Vagina (tissue), 2 donors: ENCODE measurements at places on chromosomes 6 and 20.

DNA sequence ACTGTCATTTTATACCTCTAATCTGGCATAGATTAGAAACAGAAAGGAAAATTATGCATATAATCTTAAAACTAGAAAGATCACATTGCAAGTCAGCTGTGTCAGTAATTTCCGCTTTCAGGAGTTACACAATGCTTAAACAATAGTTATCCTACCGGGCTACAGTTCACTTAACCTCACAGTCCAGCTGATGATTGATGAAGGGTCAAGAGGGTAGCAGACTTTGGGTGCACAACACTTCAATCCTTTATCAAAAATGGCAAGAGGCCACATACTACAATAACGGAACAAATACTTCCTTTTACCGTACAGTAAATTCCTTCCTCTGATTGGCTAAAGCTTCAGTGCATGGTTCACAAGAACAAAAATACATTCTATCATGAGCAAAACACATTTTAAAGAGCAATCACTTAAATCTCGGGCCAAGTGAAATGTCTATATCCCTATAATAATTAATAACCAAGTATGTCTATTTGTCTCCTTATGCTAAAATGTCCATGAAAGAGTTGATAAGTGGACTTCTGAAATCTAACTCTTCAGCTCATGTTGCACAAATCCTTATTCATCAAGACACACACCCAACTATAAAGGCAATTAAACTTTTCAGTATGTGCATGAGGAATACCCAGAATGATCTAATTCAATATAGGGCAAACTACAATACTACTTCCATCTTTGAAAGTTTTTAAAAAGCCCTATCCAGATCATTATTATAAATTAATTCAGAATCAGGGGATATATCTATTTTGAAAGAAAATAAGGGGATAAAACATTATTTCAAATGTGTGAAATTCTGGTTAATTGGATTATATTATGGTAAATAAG lies 76.8 kb downstream of the HIVEP2 start:
- peaks cover 20% of the 10 kb centered on the region for H3K4me1 ChIP-seq
- H3K27ac ChIP-seq, result no peak overlapping the region
- no peak for DNase-seq
- H3K27me3 ChIP-seq, result no peaks in the 10 kb centered on the region
- no peaks in the 10 kb centered on the region for H3K36me3 ChIP-seq

GRCh38 chr20:16317445-16318362 lies 255.5 kb downstream of the KIF16B start:
- no peak overlapping the region for H3K4me3 ChIP-seq
- no peak overlapping the region for H3K27ac ChIP-seq
- no peaks in the 10 kb centered on the region for H3K4me1 ChIP-seq
- H3K27me3 ChIP-seq, result no peaks in the 10 kb centered on the region
- H3K36me3 ChIP-seq, result no peaks in the 10 kb centered on the region
- DNase-seq, result no peak

- H3K27ac ChIP-seq, result no peak overlapping the region
- H3K27me3 ChIP-seq, result no peaks in the 10 kb centered on the region
- H3K4me3 ChIP-seq, result no peak overlapping the region
- H3K36me3 ChIP-seq, result no peaks in the 10 kb centered on the region
- DNase-seq, result no peak
Measured at GRCh38 chr6:93388070-93388469, 31.3 kb downstream of the EPHA7 start.

- no peak overlapping the region for H3K27ac ChIP-seq
- no peaks in the 10 kb centered on the region for H3K27me3 ChIP-seq
- no peak overlapping the region for H3K4me3 ChIP-seq
- no peak for DNase-seq
- no peaks in the 10 kb centered on the region for H3K36me3 ChIP-seq
Measured at GRCh38 chr6:135540207-135540840, 42.8 kb upstream of the AHI1 start.

DNA sequence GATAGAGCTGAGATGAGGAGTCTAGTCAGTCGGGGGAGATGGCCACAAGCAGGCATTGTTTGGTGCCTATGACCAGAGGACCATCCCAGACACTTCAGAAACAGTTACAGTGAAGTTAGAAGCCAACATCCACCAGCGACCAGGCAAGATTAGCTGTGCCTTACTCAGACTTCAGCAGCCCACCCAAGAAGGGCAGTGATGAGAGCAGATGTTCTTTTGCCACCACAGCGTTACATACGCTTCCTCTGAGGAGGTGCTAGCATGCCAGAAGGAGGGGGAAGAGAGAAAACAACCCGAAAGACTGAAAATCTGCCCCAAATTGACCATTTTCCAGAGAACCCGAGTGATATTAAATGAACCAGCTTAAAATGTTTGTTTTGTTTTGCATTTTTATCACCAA lies 186.8 kb downstream of the PRL start:
- H3K27me3 ChIP-seq, result no peaks in the 10 kb centered on the region
- no peak overlapping the region for H3K27ac ChIP-seq
- H3K4me3 ChIP-seq, result no peak overlapping the region

GRCh38 chr6:33571637-33572316 lies 8.3 kb downstream of the BAK1 start:
- H3K27me3 ChIP-seq, result no peaks in the 10 kb centered on the region
- no peak for DNase-seq
- H3K4me3 ChIP-seq, result peak overlapping the region; percentile 72
- peak overlapping the region; percentile 90 for H3K27ac ChIP-seq

DNA sequence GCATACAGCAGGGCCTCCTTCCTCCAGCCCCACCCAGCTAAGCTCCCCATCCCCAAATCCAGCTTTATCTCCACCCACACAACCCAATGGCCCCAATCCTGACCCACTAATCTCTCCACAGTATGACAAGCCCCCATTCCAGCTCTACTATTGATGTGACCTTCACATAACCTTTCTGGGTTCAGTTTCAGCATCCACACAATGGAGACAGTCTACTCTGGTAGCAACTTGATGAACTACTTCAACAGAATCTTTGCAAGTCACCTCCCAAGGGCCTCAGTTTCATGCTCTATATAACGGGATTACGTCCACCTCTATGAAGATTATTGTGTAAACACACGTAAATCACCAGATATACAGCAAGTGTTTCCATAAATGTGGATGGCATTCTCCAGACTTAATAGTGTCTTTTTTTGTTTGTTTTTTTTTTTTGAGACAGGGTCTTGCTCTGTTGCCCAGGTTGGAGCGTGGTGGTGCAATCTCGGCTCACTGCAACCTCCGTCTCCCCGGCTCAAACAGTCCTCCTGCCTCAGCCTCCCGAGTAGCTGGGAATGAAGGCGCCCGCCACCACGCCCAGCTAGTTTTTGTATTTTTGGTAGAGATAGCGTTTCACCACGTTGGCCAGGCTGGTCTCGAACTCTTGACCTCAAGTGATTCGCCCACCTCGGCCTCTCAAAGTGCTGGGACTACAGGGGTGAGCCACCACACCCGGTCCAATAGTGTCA lies 1.4 kb downstream of the AHCY start:
- no peaks in the 10 kb centered on the region for H3K27me3 ChIP-seq
- H3K4me3 ChIP-seq, result peak overlapping the region; percentile 80
- DNase-seq, result no peak
- H3K36me3 ChIP-seq, result no peaks in the 10 kb centered on the region
- peak overlapping the region; percentile 91 for H3K27ac ChIP-seq
- H3K4me1 ChIP-seq, result peaks cover 22% of the 10 kb centered on the region

DNA sequence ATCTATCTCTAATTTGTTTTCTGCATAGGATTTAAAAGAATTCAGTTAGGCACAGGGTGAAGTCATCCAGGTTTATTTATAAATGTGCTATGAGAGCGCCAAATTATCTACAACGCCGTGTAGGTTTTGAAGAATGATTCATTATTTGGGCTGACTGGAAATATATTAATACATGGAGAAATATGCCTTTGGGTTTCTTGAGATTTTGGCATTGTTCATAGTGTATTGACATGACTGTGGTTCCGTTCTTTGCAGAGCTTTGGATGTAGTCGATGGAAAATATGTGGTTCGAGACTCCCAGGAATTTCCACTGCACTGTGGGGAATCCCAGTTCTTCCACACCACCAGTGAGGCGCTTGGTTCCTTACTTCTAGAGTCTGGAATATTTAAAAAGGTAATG lies 90.9 kb downstream of the CRYBG1 start:
- no peak overlapping the region for H3K27ac ChIP-seq
- DNase-seq, result no peak
- H3K4me1 ChIP-seq, result no peaks in the 10 kb centered on the region
- no peaks in the 10 kb centered on the region for H3K27me3 ChIP-seq
- no peak overlapping the region for H3K4me3 ChIP-seq

- H3K36me3 ChIP-seq, result no peaks in the 10 kb centered on the region
- H3K4me1 ChIP-seq, result no peaks in the 10 kb centered on the region
- peak; percentile 74 for DNase-seq
- no peak overlapping the region for H3K4me3 ChIP-seq
- H3K27ac ChIP-seq, result no peak overlapping the region
Measured at GRCh38 chr20:59631751-59632540, 27.6 kb downstream of the PHACTR3 start.

DNA sequence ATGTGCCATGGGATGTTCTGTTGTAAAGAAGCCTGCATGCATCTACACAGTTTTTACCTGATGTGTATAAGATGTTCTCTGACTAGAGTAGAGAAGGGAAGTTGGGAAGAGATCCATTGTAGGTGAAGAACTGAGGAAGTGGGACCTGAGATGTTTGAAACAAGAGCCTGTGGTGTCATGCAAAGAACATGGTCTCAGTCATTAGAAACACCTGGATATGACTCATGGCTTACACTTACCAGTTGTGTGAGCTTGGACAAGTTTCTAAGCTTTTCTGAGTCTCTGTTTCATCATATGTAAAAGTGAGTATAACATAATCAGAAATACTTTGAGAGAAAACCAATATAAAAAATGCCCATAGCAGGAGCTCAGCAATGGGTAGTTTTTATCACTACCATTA lies 51.9 kb upstream of the SEC63 start:
- no peak overlapping the region for H3K4me3 ChIP-seq
- H3K27ac ChIP-seq, result no peak overlapping the region
- no peaks in the 10 kb centered on the region for H3K36me3 ChIP-seq
- H3K4me1 ChIP-seq, result no peaks in the 10 kb centered on the region
- DNase-seq, result no peak

DNA sequence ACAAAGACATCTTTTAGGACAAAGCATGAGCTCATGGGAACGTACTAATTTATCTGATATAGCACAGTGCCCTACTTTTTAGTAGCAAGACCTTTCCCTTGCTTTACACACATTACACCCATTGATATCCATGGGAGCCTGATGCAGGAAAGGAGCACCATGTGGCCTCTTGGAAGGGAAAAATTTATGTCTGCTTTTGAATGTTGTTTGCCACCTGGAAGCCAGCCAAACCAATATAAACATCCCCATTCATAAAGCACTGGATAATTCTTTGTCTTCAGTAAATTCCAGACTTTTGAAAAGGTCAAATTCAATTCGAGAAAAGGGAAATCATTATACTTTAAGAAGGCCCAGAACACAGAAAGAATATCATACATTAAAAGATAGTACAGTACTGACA lies 152.3 kb upstream of the BEND6 start:
- no peaks in the 10 kb centered on the region for H3K36me3 ChIP-seq
- no peak overlapping the region for H3K27ac ChIP-seq
- no peaks in the 10 kb centered on the region for H3K27me3 ChIP-seq
- peaks cover 26% of the 10 kb centered on the region for H3K4me1 ChIP-seq
- H3K4me3 ChIP-seq, result no peak overlapping the region

GRCh38 chr6:95143408-95144180 lies 433.7 kb upstream of the MANEA start:
- H3K4me3 ChIP-seq, result no peak overlapping the region
- H3K36me3 ChIP-seq, result no peaks in the 10 kb centered on the region
- H3K27me3 ChIP-seq, result no peaks in the 10 kb centered on the region
- H3K4me1 ChIP-seq, result no peaks in the 10 kb centered on the region
- H3K27ac ChIP-seq, result no peak overlapping the region
